ENCODE measurements at places on chromosomes 11 and 22.

DNA sequence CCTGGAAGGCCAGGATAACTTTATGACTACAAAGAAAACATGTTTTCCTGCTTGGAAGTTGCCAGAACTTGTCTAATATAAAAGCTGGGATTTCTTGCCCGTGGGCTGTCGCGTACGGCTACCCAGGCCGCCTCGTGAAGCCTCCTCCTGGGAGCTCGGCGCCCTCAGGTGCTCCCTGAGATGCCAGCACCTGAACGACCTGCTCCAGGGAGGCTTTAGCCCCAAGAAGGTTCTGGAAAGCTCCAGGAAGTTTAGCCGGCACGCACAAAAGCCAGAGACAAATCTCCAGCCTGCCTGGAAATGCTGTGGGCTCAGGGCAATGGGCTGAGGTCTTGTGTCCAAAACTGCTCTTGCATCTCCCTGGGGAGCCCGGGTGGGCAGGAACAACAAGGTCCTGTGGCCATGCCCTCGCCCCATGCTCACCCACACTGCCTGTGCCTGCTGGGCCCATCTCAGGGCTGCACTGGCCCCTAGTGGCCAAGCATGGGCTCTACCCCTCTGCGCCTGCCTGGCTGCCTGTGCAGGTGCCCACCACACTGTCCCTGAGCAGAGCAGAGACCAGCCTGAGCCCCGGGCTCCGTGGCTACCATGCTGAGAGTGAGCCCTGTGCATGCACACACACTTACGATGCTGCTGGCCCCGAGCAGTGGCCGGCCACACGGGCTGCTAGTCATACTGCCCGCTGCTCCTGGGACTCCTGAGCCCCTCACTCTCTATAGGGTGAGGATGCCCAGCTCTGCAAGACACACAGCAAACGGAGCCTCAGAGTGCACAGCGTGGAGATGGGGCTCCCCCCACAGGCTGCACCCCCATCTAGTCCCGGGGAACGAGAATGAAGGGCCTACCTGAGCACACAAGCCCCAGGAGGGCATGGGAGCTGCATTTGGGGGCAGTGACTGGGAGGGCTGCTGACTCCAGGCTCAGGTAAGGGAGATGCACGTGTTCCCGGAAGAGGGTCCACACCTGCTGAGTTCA lies 4.9 kb upstream of the CELSR1 start:
- DNase-seq: no peak

GRCh38 chr22:20401376-20402014 lies 7.5 kb downstream of the ZNF74 start:
- no peak for DNase-seq

GRCh38 chr11:66745356-66746235 lies 16.6 kb upstream of the SPTBN2 start:
- no peak for DNase-seq

GRCh38 chr11:36214480-36214879 lies 74.7 kb downstream of the COMMD9 start:
- DNase-seq: no peak

DNA sequence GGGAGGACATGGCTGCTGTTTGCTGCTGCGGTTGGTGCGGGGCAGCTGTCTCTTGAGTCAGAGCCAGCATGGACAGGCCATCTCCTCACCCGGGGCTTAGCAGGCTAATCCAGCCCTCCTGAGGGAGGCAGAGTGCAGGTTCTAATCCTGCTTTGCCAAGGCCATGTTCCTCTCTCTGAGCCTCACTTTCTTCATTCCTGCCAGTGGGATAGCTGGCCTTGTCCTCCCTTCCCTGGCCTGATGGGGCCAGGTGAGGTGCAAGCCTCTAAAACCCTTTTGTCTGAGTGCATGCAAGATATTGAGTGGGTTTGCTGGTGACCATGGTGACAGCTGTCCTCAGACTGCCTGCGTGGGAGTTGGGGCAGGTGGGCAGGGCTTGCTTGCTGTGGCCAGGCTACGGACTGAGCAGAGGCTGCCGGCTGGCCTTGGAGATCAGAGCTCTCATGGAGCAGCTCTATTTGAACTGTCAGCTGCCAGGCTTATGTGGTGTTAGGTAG lies 3.6 kb downstream of the USP35 start:
- peak; percentile 37 for DNase-seq

DNA sequence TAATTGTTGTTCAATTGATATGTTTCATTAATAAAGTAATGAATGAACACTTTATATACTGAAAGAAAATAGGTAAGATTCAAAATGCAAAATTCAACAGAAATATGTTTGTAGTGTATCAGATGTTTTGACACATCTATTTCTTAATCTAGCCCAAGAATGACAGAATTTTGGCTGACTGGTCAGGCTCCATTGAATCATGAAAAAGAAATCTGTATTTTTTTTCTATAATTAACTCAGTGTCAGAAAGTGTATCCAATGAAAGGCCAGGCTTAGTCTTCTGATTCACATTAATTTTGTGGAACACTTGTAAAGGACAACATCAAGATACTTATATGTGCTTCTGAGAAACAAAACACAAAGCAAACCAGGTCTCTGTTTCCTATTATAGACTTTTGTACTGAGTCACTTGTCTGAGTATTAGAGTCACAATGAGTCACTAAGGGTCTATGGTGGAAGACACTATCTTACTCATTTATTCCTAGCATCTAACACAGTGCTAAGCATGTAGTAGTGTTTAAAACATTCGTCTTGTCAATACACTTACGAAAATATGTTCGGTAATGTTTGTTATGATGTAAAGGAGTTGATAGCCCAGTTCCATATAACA lies 297.7 kb upstream of the CCDC90B start:
- DNase-seq: no peak

- no peak for DNase-seq
Observed at GRCh38 chr11:120839846-120840402, 184.0 kb upstream of the TBCEL start.

DNA sequence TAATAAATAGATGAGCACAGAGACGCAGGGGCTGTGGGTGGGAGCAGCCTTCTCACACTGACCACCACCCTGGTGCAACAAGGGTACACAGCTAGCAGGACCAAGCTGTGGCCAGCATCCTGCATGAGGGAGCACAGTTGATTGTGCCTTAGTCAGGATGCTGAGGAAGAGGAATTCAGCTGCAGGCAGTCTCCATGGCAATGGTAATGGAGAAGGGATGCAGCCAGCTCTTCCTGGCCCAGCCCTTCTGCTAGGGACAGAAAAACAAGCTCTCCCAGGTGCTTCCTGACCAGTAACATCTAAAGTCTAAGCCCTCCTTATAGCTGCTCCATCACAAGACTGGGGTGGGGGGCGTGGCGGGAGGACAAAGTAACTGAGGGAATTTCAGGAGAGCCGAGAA lies 363.5 kb downstream of the BUD13 start:
- DNase-seq: no peak

- no peak for DNase-seq
Observed at GRCh38 chr11:5712507-5712906, 22.9 kb downstream of the TRIM22 start.

DNA sequence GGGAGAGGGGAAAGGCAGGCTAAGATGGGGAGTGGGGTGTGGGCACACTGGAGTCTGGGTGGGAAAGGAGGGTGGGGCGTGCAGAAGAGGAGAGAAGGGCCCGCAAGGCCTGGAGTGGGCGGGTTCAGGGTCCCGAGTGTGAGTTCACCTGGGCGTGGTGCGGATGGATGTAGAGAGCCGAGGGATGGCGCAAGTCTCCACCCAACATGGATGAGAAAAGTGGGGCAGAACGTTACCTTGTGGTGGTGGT lies 364 bp upstream of the ABCC8 start:
- no peak for DNase-seq

DNA sequence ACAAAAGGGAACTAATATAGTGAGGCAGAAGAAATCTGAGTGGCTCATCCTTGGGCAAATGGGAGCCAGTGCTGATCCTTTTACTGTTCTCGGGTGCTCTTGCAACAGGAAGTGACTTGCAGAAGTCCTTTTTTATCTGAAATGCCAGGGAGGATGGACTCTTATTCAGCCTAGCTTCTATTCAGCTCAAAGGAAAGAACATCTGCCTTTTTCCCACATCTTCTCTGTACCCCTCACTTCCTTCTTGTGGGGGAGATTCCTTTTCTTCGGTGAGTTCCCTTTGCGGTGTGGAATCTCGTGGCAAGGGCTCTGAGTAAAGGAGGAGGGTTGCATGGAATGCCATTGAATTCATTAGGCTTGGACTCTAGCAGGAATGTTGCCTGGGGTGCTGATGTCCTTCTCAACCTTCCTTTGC lies 76.2 kb downstream of the ZBTB16 start:
- no peak for DNase-seq

DNA sequence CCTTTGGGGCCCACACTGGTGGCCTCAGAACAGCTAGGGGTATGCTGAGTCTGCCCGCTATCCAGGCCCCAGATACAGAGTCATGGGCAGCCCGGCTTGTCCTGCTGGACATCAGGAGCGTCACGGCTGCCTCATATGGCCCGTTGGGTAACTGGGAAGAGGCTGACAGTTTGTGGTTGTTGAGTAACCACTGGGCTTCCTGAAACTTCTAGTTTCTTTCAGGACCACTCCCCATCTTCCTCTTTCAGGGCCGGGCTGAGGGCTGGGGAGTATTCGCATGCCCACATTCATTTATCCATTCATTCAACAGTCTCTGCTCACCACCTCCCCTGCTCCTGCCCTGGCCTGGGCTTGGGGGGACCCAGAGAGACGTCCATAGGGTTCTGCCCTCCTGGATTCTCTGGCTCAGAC lies 13.4 kb upstream of the P2RY2 start:
- no peak for DNase-seq

- no peak for DNase-seq
Observed at GRCh38 chr22:50032109-50032871, 19.7 kb upstream of the IL17REL start.

DNA sequence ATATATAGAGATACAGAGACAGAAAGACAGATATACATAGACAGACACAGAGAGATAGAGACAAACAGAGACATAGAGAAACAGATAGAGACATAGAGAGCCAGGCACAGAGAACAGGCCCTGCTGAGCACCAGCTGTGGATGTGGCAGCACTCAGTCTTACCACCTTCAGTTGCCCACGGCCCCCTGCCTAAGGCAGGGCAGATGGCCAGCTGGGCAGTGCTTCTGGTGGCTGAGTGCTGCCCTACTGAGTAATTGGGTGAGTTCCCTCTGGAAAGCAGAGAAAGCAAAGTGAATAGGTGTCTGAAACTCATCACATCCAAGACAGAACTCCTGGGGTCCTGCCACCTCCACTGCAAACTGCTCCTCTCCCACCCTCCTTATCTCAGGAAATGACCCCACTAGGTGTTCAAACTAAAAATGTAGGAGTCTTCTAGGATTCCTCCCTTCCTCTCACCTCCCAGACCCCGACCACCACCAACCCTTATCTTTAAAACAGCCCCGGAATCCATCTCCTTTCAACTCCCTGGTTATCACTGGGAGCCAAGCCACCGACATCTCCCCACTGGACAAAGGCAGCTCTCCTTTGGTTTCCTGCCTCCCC lies 27.2 kb downstream of the SYN3 start:
- DNase-seq: no peak

DNA sequence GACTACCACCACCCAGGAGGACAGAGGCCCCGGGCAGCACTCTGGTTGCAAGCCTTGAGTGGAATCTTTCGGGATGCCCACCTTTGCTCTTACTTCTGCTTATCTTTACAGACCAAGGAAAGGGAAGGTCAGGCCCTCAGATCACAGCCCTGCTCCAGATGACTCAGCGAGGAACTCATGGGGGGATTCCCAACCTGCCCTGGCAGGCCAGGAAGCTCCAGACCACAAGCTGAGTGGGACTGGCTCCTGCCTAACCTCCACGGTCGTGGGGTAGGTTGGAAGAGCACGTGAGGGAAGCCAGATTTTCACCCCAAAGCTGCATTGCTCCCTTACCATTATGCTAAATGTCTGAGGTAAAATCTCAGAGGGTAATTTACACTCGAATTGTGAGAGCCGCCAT lies 11.8 kb downstream of the TBC1D10A start:
- no peak for DNase-seq

DNA sequence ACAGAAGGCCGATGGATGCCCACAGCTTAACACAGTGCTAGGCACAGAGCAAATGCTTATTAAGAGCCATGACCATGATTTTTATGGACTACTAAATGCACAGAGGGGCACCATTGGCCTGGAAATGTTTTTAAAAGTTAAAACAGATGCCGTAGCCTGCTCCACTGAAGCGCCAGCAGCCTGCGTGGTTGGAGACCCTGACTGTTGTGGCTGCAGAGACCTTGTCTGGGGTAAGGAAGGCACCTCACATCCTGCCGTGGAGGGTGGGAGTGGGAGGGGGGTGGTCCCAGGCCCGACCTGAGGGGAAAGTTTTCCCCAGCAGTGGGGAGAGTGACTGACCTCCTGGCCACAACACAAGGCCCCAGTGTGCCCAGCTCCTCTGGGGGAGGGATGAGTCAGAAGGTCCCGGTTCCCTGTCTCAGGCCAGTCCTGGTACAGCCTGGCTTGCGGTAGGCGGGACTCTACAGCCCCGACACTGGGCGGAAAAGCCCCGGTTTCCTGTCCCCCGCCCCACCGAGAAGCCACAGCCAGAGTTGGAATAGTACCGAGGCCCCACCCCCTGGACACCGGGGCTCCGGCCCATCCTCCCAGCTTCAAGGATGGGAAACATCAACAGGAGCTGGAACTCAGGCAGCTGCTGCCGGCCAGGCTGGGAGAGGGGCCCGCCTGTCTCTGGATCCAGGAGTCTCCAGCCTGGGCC lies 7.0 kb downstream of the CHST1 start:
- no peak for DNase-seq

GRCh38 chr11:72760539-72761405 lies 8.6 kb upstream of the ARAP1 start:
- no peak for DNase-seq

GRCh38 chr22:24435861-24436371 lies 8.5 kb downstream of the ADORA2A start:
- no peak for DNase-seq

GRCh38 chr11:131763193-131763890 lies 392.9 kb downstream of the NTM start:
- DNase-seq: no peak

- no peak for DNase-seq
Observed at GRCh38 chr11:120918257-120918656, 105.6 kb upstream of the TBCEL start.

DNA sequence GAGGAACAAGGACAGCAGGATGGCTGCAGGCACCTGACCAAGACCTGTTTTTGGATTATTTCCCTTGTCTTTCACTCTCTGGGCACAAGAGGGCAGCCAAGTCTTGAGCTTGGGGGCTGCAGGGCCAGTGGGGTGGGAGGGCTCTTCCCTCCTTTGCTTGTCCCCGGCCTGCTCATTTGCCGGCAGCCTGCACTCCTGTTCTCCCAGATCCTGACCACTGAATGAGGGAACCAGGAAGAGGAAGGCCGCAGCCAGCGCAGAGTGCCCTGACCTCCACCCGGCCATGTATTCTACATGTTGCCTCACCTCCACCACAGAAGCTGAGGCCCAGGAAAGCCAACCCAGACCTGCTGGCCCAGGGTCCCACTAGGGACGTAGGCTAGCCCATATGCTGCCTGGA lies 15.5 kb upstream of the NNMT start:
- peak; percentile 43 for DNase-seq

GRCh38 chr22:36816636-36817524 lies at the start of gene PVALB:
PVALB (minus strand) TSS chr22:36817035; CDS start chr22:36817005, 30 bp downstream.
- peak; percentile 57 for DNase-seq

Data from renal pelvis (tissue), 12 donors.